ENCODE measurements at places on chromosomes 2 and 18.

- DNase-seq = no peak
Observed at GRCh38 chr2:207040696-207041095, 101.4 kb downstream of the CPO start.

DNA sequence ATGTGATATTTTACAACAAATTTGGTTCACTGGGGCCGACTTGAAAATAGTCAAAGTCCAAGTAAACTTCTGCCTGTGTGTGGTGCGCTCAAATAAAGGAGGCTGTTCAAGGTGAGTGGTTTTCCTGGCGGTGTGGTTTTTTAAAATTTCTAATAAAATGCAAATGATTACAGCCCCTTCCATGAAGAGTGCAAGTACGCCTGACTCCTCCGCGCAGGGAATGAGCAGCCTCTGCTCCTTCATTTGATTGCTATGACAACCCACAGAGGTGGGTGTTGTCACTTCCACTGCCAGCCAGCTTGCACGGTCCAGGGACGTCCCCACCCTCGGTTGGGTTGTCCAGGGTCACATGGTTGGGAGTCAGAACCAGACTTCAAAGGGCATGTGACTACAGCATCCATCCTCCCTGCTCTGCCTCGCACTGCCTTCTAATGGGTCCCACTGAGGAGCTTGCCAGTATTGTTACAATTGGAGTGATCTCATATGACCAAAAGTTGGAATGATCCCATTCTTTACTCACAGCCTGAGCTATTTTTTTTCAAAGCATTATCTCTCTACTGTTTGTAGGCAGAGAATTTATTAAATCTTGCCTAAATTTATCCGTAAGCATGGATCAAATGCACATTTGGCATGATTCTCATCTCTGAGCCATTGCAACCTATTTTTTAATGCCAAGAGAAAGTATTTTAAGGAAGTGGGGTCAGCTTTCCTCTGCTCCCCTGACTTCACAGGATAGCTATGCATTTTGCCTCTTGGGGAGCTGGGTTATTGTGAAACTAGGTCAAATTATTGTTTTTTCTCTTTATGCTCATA, 121.3 kb downstream of the AGAP1 start:
- DNase-seq = no peak

- DNase-seq = peak; percentile 56
Observed at GRCh38 chr2:246489-247144, 17.2 kb downstream of the SH3YL1 start.

- DNase-seq = peak; percentile 81
Observed at GRCh38 chr2:47008381-47009252, 93.0 kb upstream of the MCFD2 start.

GRCh38 chr2:217849154-217849975, 153.4 kb downstream of the TNS1 start:
- DNase-seq = no peak

DNA sequence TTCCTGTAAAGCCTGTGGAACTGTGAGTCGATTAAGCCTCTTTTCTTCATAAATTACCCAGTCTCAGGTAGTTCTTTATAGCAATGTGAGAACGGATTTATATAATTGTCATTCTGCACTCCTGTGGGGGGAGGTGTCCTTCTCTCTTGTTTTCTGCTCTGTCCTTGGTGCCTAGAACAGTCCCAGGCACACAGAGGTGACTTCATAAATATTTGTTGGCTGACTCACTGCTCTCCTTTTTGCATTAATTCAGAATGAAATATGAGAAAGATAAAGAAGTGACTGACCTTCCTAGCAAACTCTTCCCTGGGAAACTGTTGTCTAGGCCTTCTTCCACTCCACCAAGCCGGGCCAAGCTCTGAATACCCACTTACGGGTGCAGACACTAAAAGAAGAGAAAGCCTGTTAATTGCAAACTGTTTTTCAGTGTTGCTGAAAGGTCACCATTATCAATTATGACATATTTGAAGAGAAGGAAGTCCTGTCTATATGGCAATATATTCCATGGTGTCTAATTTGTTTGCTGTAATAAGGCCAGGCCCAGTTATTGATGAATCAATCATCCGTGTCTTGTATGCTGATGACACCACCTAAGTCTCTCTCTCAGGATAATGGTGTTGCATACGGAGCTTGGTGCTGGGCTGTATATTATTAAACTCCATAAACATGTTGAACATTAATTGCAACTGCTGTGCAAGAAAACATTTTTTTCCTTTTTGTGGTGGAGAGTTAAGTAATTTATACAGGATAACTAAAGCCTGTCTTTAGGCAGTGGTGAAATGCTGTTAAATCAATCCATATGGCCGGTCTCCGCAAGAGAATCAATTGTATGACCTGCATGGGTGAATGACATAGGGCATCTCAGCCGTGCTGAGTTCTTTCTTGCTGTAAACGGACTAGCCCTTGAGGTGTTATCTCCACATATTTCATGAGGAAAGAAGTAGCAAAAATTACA, 567.5 kb downstream of the SLC4A3 start:
- no peak for DNase-seq

DNA sequence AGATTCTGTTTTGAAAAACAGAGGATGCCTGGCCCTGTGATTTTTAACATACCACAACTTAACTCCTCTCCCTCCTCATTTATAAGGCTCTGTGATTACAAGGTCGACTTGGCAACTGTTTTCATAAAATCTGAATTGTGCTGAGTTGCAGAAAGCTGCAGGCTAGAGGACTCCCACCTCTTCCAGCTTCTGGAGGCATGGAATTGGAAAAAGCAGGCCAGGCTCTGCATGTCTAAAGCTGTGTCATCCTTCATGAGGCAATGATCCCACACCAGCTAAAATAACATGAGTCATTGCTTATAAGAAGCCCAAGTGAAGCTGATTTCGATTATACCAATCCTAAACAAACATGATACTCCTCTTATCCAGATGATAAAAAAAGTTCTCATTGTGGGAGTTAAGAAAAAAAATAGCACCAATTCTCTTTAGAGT, 11.7 kb downstream of the ARHGAP28 start:
- DNase-seq = no peak

- no peak for DNase-seq
Observed at GRCh38 chr2:122873951-122874350, 1118.5 kb downstream of the TSN start.

DNA sequence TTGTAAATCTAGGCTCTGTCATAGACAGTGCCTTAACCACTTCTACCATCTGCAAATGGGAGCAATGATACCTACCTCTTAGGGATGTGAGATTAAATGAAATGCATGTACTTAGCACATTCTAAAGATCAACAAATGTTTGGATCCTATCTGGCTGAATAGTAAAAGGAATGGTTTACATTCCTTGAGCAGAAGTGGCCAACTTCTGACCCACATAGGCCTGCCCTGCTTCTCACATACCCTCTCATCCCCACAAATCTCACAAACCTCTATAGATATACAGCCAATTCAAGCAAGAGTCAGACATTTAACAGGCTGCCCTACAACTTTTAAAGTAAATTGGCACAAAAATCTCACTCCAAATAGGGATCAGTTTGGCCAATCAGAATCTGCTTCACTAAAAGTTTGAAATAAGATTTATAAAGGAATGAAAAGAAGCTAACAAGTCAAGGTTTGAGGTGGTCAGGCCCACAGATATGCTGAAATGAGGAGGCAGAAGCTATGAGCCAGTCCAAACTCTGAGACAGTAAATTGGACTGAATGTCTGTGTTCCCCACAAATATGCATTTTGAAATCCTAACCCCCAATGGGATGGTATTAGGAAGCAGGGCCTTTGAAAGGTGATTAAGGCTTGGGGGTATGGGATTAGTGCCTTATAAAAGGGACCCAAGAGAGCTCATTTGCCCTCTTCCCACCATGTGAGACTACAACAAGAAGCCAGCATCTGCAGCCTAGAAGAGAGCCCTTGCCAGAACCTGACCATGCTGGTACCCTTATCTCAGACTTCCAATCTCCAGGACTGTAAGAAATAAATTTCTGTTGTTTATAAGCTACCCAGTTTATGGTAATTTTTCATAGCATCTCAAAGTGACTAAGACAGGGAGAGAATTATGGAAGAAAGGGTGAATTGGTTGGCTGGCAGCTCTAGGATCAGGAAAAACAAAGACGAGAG, 227.8 kb upstream of the RBMS1 start:
- DNase-seq = no peak

- DNase-seq = no peak
Observed at GRCh38 chr2:205628422-205628821, 53.9 kb upstream of the NRP2 start.

GRCh38 chr2:208049441-208049840, 24.1 kb upstream of the PLEKHM3 start:
- DNase-seq = no peak

GRCh38 chr2:69518841-69519240, 81.6 kb upstream of the NFU1 start:
- DNase-seq = no peak

DNA sequence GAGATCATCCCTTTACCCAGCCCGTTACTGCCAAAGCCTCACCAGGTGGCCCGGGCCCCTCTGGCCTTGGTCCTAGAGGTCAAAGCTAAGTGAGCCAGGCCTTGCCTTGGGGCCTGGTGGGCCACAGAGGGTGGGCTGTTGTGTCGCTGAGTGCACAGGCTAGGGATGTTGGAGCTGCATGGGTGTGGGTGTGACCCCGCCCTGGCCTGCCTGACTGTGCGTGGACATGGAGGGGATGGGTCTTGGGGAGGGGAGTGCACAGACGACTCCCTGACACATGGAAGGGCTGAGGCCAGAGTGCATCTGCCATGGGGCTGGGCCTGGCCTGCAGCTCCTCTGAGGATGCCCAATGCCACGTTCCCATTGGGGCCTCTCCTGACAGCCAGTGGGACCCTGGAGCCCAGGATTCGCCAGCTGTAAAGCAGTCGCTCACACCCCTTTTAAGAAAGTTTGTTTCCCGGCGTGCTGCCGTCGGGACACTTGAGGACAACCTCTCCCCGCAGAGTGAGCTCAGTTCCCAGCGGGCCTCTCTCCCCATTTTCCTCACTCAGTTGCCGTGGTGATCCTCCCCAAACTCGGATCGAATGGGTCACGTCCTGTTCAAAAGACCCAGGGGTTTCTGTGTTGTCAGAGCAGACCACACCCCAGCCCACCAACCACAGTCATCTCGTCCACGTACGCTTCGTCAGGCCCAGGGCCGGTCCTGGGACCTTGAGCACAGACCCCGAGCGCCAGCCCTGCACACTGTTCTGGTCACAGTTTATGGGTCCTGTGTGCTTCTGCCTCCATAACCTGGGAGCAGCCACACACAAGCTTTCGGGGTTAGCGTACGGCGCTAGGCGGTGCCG, 93.5 kb downstream of the NFATC1 start:
- no peak for DNase-seq

DNA sequence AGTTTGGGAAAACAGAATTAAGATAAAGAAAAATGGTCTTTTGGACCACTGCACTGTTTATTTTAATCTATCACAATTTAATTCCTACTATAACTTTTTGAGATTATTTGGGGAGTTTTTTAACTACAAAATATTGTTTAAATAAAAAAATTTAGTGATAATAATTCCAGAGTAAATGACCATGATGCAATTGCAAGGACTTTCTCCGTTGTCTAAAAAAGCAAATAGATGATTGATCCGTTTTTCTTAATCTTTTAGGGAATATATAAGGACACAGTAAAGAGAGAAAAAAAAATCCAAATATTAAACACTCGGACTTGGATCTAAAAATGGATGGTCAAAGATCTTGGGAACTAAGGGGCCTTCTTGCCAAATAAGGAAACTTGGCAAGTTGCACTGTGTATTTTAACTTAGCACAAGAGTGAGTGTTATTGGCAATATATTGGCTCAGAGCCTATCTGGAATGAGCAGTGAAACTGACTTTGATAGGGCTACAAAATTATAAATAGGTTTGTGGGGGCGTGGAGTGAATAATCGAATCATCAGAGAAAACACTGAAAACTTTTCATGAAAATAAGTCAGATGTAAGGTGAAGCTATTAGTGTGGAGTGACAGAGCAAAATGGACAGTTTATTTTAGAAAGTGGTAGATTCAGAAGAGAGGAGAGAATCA, 2.0 kb downstream of the MAP3K20 start:
- no peak for DNase-seq

- DNase-seq = peak; percentile 2
Observed at GRCh38 chr2:211591426-211591825, 947.2 kb downstream of the ERBB4 start.

- no peak for DNase-seq
Observed at GRCh38 chr2:204293884-204294747, 251.2 kb upstream of the PARD3B start.

GRCh38 chr2:4107179-4107578, 403.8 kb downstream of the DCDC2C start:
- DNase-seq = no peak

- no peak for DNase-seq
Observed at GRCh38 chr2:215486291-215487001, 50.6 kb upstream of the FN1 start.

- no peak for DNase-seq
Observed at GRCh38 chr2:127568128-127568527, 32.6 kb downstream of the MYO7B start.

- DNase-seq = no peak
Observed at GRCh38 chr18:58175122-58175785, 131.2 kb downstream of the NEDD4L start.
